AG04450 (cell line): ENCODE measurements at places on chromosomes 5 and 9.
A peak's percentile ranks its signal among the peaks of the same experiment; 100 is the strongest.

GRCh38 chr9:75539523-75539922 lies 350.9 kb upstream of the PCSK5 start:
- DNase-seq = no peak

DNA sequence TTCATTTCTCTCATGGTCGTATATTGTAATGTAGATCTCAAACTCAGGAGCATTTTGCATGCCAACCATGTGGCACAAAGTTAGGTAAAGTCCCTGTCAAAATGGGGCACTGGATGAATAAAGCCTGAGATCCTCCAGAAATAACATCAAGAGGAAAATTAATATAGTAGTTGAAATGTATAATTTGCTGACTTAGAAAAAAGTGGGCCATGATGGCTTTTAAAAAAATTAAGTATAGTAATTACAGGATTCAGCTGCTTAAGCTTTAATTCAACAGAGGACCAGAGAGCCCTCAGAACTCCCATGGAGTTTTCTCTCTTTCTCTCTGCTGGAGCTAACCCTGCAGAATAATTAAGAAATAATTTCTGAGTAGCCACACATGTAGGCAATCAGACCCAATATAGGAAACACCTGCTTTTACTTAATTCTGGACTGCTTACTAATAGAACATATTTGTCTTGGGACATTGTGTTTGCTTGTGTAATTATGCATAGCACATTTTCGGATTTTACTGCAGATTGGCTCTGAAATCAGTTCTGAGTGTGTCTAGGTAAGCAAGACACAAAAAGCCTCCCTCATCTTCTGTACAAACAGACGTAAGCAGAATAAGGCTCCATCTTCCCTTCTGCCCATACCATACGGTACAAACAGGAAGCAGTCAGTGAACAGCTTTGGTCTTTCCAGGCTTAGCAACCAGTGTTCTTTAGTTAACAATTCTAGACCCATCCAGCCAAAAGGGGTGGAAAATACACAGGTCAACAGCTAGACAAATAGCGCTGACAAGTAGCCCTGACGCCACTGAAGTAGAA lies 26.5 kb upstream of the PCSK1 start:
- DNase-seq = no peak

GRCh38 chr9:79807971-79808370 lies 236.2 kb downstream of the TLE4 start:
- DNase-seq = no peak

DNA sequence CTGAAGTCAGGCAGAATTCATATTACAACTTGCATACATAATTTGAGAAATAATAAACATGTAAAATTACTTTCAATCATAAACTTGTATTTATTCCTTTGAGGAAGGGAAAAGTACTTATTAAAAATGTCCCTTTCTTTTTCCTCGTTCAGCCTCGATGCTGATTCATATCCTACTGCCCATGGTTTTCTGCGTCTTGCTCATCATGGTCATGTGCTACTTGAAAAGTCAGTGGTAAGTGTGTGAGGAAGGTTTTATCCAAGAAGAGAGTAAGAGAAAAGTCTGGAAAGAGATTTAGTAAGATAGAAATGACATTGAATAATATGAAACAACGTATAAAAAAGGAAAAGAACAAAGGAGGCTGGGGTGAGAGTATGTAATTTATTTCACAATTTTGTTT lies 85.9 kb downstream of the OSMR start:
- DNase-seq = no peak

- no peak for DNase-seq
Observed at GRCh38 chr9:96115836-96116235, 186.1 kb downstream of the HSD17B3 start.

DNA sequence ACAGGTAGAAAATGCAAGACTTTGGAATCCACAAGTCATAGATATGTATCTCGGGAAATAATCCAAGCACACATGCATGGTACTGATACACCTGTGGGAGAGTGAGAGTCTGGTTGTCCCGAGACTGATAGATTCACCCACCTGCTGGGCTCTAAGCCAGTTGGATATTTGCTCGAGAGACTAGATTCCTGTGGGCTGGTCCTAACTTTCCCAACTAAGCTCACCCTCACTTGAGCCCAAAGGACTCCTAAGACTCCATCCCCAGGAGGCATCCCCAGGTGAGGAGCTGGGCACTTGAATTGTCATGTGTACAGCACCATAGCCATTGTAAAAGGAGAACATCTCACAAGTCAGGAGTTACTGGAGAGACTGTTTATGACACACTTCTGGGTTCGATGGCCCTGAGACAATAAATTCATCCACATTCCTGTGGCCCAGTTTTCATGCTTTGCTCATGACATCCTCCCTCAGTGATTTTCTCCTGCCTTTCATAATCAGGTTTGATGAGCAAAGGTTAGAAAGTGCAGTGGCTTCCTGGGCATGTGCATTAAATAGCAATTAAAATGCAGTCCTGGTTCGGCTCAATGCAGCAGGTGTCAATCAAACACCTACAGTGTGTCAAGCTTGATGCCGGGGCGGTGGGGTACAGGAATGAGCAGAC lies 18.1 kb downstream of the SLC1A1 start:
- DNase-seq = no peak

DNA sequence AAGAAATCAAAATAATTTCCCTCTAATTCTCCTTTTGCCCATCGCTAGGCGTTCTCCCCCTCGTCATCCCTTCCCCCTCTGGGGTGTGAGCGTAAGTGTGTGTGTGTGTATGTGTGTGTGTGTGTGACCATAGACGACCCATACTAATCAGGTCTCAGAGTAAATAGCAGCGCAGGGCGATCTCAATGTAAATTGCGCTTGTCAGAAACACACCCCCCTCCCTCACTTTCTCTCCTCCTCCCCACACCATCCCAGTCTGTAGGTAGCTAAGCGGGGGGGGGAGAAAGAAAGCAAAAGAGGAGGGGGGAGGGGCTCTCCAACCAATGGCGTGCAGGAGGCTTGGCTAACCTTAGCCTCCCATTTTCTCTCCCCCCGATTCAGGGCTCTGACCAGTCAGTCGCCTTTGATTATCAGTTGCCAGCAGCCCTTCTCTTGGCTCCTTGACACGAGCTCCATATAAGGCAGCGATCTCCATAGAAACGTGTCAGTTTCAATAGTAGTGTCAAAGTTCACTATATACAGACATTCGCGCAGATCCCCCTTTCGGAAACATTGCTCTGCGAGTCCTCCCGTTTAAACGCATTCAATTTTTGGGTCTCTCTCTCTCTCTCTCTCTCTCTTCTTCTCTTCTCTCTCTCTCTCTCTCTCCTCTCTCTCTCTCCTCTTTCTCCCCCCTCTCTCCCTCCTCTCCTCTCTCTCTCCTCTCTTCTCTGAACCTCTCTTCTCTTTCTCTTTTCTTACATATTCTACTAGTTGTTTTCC lies at the start of gene NR2F1:
NR2F1 (plus strand) TSS at position 546 of the 762 bp plus-strand sequence. CDS start 1,802 bp downstream, outside the sequence.
- peak; percentile 99 for DNase-seq

DNA sequence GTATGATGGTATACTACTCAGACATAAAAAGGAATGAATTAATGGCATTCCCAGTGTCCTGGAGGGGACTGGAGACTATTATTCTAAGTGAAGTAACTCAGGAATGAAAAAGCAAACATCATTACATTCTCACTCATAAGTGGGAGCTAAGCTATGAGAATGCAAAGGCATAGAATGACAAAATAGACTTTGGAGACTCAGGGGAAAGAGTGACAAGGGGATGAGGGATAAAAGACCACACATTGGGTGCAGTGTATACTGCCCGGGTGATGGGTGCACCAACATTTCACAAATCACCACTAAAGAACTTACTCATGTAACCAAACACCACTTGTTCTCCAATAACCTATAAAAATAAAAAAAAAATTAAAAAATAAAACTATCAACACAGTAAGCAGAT lies 587.3 kb upstream of the RGMB start:
- DNase-seq = no peak

- no peak for DNase-seq
Observed at GRCh38 chr5:80919678-80920196, 40.4 kb upstream of the RASGRF2 start.

DNA sequence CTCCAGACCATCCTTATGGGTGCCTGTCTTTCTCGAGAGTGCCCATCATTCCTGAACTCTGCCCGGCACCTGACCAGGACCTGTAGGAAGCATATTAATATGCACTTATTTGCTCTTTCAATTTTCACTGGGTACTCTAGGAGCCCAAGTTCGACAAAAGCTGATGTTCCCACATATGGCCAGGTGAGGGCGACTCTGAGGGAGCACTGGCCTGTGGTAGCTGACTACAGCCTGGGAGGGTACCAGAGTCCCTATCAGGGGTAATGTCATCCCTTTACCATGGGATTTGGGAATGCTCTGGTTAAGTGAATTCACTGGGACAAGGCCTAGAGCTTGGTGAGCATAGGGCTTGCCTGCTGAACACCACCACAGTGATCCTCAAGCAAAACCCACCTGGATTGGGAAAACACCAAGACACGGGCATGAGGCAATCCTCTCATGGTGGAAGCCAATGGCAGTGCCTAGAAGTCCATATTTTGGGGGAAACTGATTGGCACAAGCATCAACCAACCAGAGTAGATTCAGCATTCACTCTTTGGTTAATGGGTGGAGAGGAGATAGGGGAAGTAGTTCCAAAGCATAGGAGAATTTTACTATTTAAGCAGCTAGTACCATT lies 112.2 kb downstream of the MTX3 start:
- DNase-seq = no peak

DNA sequence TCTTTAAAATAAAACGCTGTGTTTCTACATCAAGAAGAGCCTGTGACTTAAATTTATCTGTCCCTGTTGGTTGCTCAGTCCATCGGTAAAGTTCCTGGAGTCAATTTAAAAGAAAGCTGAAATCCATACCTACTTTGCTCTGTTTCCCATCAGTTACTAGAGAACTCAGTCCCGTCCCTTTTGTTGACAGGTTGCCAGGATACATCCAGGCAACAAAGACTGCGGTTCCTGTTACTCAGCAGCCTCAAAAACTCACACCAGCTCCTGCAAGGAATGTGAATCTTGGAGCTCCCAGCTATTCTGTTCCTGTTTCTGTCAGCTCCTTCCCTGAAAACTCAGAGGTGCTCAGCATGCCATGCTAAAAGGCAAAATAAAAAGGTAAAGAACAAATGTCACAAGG lies at the start of gene ZNF474:
ZNF474 (plus strand) TSS at position 241 of the 400 bp plus-strand sequence. CDS start 22,445 bp downstream, outside the sequence.
- peak; percentile 89 for DNase-seq

DNA sequence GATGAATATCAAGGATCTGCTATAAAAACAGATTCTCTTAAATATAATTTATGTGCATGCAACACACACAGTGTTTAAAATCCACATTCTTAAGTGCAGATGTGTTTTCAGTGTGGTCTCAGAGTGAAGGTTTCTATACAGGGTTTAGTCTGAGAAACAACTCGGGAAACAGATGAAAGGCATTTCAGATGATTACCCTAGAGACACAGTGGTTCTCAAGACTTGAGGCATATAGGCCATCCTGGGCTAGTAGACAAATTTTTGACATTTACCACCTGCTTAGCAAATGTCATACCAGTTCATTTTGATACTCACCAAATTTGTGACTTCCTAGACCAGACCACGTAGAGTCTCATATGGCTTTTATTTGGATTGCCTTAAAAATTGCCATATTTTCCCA lies 216.5 kb downstream of the ARL15 start:
- DNase-seq = no peak

GRCh38 chr9:114501796-114502682 lies 3.2 kb downstream of the WHRN start:
- DNase-seq = no peak

DNA sequence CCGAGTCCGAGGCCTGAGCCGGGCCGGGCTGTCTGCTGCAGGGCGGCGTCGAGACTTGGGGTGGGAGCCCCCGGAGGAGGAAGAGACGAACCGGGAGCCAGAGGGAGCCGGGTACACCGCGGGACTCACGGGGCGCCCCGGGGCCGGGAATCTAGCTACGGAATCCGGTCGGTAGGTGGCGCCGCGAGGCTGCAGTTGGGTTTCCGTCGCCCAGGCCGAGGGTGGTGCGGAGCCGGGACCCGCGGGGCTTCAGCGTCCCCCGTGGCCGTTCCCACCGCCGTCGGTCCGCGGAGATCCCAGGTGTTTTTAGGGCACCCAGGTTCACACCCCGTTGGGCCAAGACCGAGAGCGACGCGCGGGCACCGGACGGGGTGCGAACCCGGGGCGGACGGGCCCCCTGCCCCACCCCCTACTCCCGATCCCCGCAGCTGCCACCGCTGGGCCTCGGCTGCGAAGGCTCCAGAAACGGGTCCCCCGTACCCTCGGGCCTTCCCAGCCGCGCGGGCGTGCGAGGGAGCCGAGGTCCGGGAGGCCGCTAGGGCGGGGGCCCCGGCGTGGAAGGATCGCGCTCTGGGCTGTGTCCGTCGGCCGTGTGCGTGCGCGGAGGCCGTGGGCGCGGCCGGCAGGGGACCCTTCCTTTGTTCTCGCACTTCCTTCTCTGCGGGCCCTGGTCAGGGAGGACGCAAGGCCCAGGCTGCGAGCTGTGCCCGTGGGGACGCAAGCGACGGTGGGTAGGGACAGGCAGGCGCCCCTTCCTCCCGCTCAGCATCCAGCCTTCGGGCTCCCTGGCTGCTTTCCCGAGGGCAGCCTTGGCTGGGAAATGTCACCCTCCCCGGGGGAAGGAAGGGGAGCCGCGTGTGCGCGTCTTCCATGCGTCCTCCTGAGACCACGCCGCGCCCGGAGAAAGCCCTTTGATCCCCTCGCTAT lies 146.6 kb downstream of the GAPVD1 start:
- peak; percentile 27 for DNase-seq

DNA sequence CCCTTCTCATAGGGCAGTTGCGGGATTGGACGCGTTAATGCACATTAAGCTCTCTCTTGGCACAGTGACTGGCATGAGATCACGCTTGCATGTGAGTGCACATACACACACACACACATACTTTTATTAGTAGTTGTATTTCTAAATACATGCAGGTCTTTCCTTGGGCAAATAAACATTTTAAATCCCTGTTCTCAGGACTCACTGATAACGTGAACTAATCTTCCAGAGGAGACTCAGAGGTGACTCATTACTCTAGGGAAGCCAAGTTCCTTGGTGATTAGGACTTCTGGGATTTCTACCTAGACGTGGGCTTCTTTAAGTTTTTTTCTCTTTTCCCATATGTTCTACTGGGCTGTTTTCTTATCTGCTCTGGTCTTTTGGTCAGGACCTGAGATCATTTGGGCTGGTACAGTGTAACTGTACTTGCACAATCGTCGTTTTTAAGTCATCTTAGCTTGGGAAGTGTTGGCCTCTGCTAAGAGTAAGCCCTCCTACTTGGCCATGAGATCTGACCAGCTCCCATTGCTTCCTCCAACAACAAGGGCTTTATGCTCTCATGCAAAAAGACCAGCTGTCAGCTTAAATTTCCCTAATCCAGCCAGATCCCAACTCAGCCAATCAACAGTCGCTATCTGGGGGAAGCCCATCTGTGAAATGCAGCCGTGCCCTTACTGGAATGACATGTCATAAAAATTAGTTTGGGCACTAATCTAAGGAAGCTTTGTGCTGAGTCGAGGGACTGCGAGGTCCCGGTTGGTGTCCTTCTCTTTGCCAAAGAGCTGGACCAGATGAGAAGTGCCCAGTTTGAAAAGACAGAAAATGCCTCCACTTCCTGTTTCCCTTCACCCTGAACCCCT lies 176.4 kb upstream of the ANKRD55 start:
- peak; percentile 89 for DNase-seq
